ENCODE measurements at places on chromosomes 11 and 22. TPM values are rescaled to one million over a fixed set of nuclear protein-coding genes. Genes with fewer than 3 reads are reported as not detected.
A peak's percentile ranks its signal among the peaks of the same experiment; 100 is the strongest.

GRCh38 chr11:68026391-68027105 is 3.9 kb upstream of the NDUFS8 start:
- DNase-seq: no peak

GRCh38 chr22:20741634-20742581 is 32.0 kb upstream of the SERPIND1 start:
- no peak for DNase-seq

DNA sequence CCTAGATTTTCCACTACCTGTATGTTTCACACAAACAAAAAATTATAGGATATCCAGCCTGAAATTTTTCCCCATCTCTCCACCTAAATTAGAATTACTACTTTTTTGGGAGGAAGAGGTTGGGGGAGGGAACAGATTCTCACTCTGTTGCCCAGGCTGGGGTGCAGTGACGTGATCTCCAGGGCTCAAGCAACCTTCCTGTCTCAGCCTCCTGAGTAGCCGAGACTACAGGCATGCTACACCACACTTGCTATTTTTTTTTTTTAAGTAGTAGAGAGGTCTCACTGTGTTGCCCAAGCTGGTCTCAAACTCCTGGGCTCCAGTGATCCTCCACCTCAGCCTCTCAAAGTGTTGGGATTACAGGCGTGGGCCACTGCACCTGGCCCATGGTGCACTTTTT is 9.5 kb downstream of the JAML start:
- DNase-seq: no peak

- no peak for DNase-seq
These were observed 41.8 kb upstream of the AMPD3 start for GRCh38 chr11:10413268-10413667.

DNA sequence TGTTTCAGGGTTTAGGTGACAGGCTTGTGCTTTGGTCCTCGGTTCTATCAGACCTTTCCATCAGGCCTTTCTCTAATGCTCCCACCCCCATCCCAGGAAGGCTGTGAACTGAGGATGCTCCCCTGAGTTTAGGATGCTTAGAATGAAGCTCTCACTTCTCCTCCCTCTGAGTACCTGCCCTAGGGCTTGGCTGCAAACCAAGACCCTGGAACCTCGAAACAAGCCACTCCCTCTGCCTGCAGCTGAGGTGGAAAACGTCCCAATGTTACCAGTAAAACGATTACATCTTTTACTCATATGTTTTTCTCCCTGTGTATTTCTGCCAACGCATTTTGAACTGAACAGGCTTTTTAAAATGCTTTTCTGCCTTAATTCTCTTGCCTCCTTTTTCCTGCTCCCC is 54.5 kb upstream of the BMAL1 start:
- no peak for DNase-seq

GRCh38 chr22:29732883-29733282 is 13.1 kb downstream of the CABP7 start:
- no peak for DNase-seq

The FXYD2 gene
- not detected for total RNA-seq

DNA sequence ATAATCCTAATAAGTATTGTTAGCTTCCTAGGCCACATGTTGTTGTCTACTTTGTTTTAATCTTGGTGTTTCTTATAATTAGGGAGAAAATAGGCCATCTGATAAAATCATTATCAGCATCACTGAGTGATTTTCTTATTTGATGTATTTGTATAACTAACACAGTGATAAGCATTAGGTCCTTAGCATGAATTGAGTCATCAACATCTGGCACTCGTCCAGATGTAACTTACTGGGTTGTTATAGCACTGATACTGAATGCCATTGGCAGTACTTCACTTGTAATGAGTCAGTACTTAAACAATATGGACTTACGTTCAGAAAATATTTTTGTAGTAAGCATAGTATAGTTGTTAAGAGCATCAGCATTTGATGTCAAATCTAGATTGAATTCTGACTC is 16.2 kb downstream of the API5 start:
- peak; percentile 90 for DNase-seq

Data from astrocyte (in vitro differentiated cells and primary cell).